ENCODE measurements at places on chromosomes 11 and 22.

DNA sequence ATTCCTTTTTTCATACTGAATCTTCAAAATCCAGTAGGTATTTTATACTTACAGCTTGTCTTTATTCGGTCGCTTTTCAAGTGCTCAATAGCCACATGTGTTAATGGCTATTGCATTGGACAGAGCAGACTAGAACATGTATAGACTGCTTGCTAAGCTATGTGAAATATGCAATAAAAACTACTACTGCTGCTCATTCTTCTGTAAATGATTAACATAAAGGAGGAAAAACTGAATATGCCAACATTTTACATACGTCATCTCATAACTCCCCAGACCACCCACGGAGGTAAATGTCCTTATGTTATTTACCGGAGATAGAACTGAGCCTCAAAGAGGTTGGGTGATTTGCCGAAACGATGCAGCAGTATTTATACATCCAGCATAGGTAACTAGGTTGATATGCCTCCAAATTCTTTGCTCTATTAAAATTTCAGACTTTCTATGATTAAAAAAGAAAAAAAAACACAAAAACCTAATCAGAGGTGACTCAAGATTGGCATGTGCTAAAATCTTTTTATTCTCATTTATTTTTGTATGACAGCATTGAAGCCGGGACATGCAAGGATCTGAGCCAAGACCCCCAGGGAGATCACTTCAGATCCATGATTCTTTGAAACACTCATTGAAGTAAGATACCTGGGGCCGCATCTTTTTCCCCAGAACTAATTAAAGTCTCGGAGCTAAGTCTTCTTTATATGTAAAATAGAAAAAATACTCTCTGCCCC, 78.5 kb upstream of the OR5AK2 start:
- DNase-seq = no peak

DNA sequence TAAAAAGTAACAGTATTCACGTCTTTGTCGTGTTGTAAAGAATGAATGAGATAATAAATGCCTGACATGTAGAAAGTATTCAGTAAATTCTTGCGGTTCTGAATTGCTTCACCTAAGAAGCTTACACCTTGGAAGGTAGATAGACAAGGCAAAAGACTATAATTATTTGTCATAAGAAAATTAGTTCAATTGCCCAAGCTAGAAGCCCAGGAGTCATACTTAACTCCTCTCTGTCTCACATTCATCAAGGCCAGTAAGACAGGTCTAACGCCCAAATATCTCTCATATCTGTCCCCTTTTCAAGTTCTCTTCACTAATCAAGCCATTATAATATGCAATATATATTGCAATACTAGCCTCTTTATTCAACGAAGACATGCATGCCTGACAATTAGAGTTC, 87.7 kb upstream of the AMOTL1 start:
- no peak for DNase-seq

DNA sequence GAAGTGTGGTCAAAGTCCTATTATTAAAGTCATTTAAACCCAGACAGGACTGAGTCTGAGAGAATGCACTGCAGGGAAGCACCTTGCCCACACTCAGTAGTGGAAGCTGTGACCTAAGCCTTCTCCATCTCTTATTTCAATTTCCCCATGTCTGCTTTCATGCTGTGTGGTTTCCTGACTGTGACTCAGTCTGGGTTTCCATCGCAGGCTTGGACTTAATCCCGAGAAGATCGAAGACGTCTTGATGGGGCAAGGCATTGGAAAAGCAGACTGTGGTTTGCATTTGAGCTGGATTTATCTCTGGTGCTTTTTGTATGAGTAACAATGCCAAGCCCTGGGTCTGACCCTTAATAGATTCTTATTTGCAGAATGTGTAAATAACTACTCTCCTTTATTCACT, 238.9 kb downstream of the NTM start:
- DNase-seq = no peak

DNA sequence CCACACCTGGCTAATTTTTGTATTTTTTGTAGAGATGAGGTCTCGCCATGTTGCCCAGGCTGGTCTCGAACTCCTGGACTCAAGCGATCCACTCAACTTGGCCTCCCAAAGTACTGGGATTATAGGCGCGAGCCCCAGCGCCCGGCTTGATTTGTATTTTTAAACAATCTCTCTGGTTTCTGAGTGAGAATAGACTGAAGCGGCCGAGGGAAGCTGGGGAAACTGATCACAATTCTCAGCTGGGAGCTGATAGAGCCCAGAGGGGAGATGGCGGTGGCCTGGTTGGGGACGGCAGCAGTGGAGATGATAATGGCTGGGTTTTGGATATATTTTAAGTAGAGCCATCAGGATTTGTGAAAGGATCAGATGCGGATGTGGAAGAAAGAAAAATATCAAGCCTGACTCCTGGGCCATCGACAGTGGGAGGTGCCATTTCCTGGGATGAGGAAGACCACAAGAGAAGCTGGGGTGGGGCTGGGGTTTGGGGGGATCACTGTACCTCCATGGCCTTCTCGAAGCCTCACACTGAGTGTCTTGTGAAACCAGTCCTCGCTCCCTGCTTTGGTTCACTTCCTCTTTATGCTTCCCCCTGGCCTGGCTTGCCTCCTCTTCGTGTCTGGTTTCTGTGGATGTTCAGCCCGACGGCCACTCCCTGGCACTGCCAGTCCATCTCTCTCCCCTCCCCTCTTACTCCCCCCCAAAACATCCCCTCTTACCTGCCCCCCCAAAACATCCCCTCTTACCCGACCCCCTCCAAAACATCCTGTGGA, 51.9 kb downstream of the IGLL1 start:
- no peak for DNase-seq

DNA sequence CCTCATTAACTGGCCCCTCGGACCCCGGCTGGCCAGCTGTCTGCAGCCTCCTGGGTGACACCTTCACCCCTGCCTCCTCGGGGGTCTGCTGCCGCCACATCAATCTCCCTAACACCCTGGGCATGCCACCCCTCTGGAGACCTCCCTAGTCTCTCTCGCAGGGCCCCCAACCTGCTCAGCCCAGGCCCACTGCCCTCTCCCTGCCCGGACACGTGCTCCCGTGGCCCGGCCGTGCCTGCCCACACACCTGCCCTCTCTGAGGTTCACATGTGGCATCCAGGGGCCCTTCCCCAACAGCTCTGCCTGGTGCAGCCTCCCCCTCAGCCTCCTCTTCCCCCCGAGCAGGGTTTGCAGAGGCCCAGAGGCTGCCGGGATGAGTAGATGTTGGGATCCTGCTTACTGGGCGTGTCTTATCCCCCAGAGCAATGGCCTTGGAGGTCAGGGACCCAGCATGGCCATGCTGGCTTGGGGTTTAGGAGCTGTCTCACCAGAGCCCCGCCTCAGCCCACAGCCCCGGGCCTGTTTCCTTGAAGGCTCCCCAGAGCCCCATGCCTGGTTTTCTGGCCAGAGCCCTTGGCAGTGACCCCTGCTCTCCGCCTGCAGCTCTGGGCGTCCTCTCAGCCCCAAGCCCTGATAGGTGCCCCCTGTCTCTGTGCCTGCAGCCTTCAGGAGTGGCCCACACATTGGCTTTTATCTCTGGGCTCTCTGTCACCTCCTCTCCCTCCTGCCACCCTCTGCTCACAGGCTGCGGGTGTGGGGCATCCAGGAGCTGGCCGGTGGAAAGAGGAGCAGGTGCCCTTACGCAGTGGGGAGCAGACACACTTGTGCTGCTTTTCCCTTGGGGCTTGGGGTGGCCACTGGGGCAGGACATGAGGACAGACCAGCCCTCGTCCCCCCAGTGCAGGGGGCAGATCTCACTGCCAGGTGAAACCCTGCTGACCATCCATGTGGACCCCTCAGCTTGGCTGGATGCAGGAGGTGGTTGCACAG, 25.7 kb upstream of the SEPTIN5 start:
- no peak for DNase-seq

DNA sequence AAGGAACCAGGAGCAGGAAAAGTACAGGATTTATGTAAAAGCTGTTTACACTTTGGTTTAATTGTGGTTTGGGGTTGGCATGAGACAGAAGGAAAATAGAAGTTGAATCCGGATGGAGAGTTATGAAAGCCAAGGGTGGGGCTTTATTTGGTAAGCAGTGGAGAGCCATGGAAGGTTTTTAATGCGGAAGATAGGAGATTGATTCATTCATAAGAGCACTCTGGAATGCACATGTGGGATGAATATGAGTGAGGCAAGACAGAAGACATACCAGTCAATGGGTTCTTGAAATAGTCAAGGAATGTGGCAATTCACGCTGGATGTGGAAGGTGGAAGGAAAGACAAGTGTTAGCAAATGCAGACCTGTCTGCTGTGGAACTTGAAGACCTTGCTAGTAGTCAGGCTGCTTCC, 9.3 kb upstream of the GLB1L3 start:
- no peak for DNase-seq

DNA sequence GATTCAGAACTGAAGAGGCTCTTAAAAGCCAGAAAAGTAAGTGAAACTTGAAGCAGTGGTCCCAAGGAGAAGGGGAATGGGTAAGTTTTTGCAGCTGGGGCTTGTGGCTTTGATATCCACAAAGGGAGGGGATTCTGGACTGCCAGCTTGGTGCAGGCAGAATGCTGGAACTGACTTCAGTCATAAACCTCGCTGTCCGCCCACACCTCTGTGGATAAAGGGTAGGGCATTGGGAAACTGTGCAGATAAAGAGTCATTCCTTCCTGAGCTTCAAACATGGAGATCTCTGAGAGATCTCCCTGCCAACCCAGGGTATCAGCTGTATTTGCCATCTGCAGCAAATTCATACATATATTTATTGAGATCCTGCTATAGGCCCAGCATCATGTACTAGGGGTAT, 124.3 kb upstream of the OR9Q1 start:
- DNase-seq = no peak

DNA sequence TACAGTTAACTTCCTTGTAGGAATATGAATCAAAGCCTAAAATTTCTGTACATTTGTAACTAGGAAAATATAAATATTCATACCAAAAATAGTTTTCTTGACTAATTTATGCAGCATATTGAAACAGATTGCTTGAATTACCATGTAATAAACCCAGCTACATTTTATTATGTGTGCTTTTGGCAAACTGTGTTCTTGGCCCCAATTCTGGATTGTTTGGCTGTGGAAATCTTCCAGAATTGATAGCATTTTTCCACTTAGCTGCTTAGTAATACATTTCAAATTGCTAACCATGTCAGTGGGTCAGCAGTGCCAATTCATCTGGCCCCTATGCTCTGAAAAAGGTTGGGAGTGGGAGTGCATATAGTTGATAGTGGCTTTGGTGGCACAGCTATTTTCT, 32.3 kb downstream of the PDHX start:
- DNase-seq = no peak

GRCh38 chr11:79538775-79539174, 97.9 kb upstream of the TENM4 start:
- no peak for DNase-seq

DNA sequence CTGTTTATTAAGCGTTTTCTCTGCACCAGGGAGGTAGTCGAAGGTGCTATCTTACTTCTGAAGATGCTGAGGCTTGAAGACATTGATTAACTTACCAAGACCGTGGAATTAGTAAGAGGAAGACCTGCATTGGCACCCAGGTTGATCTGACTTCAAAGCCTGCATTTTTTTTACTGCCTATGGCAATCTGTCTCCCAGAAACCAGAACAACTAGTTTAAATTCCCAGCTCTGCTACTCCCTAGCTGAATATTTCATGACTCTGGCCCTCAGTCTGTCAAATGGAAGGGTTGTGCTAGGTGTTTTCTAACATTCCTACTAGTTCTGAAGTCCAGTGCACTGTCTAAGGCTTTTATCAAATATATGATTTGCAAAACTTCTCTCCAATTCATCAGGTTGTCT, 52.0 kb upstream of the GRAMD1B start:
- DNase-seq = no peak

DNA sequence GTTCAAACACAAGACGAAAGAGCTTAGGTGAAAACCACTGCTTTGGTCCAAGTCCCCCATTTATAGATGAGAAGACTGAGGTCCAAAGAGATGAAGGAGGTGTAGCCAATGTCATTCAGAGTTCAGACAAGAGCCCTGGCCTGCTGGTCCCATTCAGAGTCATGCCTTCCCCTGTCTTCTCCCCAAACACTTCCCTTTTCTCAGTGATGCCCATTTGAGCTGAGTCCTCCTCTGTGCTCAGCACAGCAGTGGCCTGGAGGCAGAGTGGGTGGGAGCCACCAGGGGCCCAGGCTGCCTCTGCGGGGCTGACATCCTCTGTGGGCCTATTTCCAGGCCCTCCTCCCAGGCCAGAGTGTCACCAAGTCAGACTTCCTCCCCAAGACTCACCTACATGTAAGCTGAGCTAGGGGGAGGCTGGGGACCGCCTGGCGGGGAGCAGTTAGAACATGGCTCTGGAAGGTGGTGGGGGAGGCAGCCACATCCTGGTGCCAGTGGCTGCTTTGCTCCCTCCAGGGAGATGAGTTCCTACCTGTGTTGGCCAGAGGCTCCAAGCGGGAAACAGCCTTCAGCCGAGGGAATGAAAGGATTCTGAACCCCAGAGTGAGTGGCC, 22.4 kb upstream of the LRRC10B start:
- no peak for DNase-seq

DNA sequence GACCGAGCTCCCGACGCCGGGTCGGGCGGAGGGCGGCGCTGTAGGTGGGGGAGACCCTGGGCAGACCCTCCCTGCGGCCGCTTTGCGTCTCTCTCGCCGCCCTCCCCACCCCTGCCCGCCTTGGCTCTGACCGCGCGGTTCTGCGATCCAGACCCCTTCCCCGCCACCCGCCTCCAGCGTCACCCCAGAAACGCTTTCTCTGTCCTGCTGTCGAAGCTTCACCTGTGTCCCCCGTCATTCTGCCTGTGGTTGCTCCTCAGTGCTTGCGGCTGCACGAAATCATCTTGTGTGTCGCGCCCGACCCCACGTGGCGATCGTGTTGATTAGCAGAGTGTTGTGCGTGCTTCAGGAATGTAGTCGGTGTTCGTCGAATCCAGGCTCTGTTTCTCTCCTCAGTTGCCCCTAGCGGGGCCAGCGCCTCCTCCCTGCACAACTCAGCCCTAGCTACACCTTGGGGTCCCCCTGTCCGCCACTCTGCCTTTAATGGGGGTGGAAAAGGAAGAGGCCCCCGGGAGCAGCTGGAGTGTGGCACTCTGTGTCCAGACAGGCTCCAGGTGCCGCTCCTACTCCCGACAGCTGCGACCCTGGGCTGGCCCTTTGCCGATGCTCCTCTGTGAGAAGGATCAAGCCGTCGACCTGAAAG, 851 bp downstream of the PTDSS2 start:
- no peak for DNase-seq

- no peak for DNase-seq
Observed at GRCh38 chr11:132844956-132845696, 687.2 kb downstream of the OPCML start.

GRCh38 chr11:88434333-88434976, 96.9 kb upstream of the CTSC start:
- DNase-seq = no peak

- DNase-seq = no peak
Observed at GRCh38 chr11:107370390-107370789, 87.2 kb downstream of the CWF19L2 start.

DNA sequence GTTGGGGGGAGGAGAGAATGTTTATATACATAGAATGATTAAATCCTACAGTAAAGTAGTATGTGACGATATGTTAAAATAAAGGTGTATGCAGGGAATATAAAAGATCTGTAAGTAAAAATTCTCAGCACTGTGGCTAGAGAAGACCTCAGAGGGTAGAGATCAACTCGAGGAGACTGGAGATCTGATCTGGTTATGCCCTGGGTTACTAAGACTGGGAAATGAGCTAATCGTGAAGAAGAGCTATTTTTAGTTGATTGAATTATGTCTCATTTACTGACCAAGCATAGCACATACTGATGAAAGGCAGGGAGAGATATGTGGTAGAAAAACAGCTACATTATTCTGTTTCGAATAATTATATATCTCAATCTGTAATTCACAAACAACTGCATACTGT, 42.8 kb upstream of the ALKBH3 start:
- no peak for DNase-seq

- DNase-seq = no peak
Observed at GRCh38 chr11:83317757-83318690, 31.9 kb upstream of the CCDC90B start.

GRCh38 chr11:68321293-68322051, 9.1 kb downstream of the LRP5 start:
- no peak for DNase-seq
